ENCODE measurements at places on chromosomes 1 and 21.

- DNase-seq = no peak
Measured at GRCh38 chr1:207892764-207893163, 18.2 kb downstream of the CD34 start.

DNA sequence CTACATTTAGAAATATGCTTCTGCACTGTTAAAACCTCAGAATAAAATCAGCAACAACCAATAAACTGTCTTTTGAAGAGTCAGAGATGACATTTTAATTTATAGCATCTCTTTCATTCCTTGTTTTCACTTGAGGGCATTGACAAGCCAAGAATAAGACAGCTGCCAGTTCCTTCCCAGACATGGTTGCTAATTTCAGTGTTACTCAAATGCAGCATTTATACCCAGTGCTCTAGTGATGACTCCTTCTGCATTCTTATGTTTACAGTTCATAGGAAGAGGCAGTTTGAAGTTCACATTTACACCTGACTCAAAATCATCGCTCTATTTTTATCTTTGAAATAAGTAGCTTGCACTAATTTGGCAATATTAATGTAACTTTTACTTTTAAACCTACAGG, 44.9 kb downstream of the PLA2G4A start:
- no peak for DNase-seq

DNA sequence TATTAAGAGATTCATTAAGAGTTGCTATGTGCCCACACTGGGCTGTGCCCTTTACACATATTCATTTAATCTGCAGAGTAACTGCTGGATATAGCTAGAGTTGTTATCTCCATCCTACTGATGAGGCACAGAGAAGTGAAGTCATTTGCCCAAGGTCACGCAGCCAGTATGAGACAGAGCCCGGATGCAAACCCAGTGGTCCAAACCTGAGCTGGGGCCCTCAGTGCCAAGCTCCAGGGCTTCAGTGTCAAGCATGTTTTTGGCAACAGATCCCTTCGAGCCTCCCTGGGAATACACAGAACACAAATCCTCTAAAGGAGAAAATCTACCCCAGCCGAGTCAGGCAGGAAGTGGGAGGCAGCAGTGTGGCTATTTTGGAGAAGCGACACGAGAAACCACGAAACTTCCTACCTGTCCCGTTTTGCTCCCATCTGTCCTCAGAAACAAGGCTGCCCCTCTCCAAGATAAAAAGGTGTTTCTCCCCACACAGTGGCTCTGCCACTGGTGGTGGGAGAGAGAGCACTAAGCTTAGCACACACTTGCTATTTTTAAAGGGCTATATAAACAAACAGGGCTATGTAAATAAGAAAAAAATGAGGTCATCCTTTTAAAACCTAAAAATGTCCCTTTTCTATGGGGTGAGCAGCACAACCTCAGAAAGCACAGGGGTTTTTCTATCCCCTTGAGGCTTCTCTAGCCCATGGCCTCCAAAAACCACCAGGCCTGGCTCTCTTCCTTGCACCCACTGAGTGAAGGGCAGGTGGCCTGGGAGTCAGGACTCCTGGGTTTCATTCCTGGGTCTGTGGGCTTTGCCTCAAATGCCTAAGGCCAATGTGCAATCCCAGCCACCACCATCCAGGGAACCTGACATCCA, 138.6 kb upstream of the EDN2 start:
- no peak for DNase-seq

GRCh38 chr1:91833946-91834345, 52.0 kb downstream of the TGFBR3 start:
- DNase-seq = no peak

DNA sequence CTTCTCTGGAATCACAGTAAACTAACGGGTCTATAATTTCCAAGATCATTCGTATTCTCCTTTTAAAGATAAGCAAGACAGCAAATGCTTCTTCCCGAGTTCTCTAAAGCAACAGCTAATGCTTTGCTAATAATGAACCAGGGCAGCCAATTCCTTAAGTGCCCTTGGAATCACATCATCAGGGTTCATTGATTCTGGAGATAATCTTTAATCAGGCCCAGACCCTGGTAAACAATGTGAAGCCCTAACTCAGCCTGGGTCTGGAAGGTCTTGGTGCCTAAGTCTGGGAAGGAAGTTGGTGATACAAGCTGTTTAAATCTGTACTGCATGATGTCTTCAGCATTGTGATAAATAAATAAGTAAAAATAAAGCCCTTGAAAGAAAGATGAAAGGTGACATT, 18.4 kb downstream of the ERI3 start:
- DNase-seq = no peak

DNA sequence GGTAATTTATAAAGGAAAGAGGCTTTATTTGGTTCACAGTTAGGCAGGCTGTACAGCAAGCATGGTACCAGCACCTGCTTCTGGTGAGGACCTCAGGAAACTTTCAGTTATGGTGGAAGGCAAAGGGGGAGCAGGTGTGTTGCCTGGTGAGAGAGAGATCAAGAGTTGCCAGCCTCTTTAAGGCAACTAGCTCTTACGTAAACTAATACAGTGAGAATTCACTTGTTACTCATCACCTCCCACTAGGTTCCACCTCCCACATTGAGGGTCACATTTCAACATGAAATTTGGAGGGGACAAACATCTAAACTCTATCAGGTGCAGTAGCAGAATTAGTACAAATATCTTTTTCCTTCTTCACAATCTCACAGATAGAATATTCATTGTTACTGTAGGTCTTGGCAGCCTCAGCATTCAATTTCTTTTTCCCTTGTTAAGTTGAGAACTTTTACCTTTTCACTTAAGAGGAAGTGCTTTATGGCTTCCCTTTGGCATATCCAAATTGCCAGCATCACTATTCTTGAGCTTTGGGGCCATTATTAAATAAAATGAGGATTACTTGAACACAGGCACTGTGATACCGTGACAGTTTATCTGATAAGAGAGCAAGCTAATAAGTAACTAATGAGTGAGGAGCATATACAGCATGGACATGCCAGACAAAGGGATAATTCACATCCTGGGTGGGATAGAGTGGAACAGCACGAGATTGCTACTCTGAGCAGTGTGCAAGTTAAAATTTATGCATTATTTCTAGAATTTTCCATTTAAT, 48.4 kb downstream of the MAGI3 start:
- no peak for DNase-seq

GRCh38 chr1:43560286-43560685, 29.6 kb downstream of the PTPRF start:
- no peak for DNase-seq

GRCh38 chr1:41629141-41629540, 144.7 kb upstream of the EDN2 start:
- no peak for DNase-seq

GRCh38 chr1:21294266-21294989, 4.2 kb upstream of the ECE1 start:
- DNase-seq = peak; percentile 78

DNA sequence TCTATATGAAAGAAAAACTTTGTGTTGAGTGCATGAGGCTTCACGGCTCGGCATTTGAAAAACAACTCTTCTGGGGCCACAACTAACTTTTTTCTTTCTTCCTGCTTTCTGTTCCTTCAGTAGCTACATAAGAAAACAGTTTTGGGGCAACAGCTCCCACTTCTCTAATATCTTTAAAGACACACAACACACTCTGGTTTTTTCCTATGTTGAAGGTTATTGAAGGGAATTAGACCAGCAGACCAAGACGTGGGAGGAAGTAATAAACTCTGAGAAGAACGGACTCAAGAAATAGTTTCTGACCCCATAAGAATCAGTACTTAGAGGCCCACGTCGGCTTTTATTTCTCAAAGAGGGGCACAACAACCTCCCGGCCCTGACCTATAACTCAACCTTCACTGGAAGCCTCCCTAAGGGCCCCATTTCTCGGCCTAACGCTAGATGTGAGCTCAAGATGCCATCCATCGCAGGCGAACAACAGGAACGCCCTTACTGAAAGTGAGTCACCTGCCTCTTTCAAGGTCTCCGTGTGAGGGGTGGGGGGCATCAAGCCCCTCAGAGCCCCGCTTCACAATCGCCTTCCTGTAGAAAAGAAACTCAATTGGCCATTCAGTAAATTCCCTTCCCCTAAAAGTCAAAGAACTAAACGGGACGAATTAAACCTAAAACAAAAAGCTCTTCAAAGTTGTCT, 844 bp downstream of the ZMYM6 start:
- DNase-seq = peak; percentile 33

- no peak for DNase-seq
Measured at GRCh38 chr1:243432136-243432535, 176.3 kb downstream of the SDCCAG8 start.

- peak; percentile 23 for DNase-seq
Measured at GRCh38 chr1:200905411-200906052, 10.8 kb downstream of the INAVA start.

DNA sequence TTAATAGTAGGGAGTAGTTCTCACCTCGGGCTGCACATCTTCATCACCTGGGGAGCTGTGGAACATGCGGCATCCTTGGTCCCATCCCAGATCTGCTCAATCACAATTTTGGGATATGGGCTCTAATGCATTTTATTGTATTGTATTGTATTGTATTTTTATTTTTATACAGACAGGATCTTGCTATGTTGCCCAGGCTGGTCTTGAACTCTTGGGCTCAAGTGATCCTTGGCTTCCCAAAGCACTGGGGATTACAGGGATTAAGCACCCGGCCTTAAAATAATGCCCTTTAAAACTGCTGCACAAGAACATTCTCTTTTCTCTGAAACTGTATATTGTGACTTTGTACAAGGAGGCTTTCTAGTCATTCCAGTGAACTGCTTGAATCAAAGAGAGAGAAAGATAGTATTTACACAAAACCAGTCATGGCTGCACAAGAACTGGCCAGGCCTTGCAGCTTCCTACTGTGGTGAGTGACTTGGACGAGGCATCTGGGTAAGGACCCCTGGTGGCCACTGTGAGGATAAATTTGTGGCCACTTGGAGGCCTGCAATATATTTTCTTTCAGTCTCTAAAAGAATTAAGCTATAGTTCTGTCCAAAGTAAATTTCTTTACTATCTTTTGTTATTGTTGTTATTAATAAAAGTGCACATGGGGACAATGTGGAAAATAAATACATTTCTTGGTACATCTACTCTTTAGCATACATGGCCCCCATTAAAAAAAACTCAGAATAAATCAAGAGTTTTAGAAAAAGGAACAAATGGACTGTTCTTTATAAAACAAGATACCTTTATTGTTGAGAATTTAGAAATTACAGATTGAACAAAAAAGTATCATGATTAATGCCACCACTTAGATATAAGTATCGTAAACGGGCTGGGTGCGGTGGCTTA, 48.0 kb downstream of the TBCE start:
- DNase-seq = peak; percentile 49

GRCh38 chr21:34004974-34005373, 68.4 kb upstream of the MRPS6 start:
- no peak for DNase-seq

GRCh38 chr21:25934130-25934529, 199.4 kb downstream of the GABPA start:
- DNase-seq = no peak

- DNase-seq = no peak
Measured at GRCh38 chr21:44444286-44444931, 10.9 kb upstream of the LRRC3 start.

- DNase-seq = no peak
Measured at GRCh38 chr1:156136970-156137483, 16.4 kb upstream of the SEMA4A start.

GRCh38 chr1:91736715-91737615, 149.0 kb downstream of the TGFBR3 start:
- no peak for DNase-seq

- no peak for DNase-seq
Measured at GRCh38 chr21:27586986-27587385, 620.1 kb upstream of the ADAMTS5 start.

- DNase-seq = no peak
Measured at GRCh38 chr1:54070171-54070837, 16.9 kb downstream of the TCEANC2 start.

GRCh38 chr1:44523593-44524591, 118.8 kb downstream of the RNF220 start:
- no peak for DNase-seq

- no peak for DNase-seq
Measured at GRCh38 chr1:58325866-58326265, 220.7 kb downstream of the OMA1 start.

- no peak for DNase-seq
Measured at GRCh38 chr1:52356818-52357355, 9.1 kb downstream of the CC2D1B start.

- no peak for DNase-seq
Measured at GRCh38 chr1:86826856-86827255, 87.1 kb downstream of the SELENOF start.

DNA sequence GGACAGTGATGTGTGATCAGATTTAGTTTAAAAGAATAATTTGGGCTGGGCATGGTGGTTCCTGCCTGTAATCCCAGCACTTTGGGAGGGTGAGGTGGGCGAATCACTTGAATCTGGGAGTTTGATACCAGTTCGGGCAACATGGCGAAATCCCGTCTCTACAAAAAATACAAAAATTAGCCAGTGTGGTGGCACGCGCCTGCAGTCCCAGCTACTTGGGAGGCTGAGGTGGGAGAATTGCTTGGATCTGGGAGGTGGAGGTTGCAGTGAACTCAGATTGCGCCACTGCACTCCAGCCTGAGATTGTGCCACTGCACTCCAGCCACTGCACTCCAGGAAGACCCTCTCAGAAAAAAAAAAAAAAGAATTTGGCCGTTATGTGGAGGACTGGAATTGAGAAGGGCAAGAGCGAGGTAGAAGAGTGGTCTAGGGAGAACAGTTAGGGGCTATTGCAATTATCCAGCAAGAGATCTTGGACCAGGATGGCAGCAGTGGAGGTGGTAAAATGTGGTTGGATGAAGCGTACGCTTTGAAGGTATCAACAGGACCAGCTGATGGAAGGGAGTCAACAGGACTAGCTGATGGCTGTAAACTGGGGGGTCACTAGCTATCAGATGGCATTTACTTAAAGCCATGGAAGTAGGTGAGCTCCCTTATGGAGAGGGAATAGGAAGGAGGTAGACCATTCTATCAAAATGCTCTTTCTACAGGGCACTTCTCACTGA, 9.6 kb downstream of the BTBD19 start:
- DNase-seq = no peak

DNA sequence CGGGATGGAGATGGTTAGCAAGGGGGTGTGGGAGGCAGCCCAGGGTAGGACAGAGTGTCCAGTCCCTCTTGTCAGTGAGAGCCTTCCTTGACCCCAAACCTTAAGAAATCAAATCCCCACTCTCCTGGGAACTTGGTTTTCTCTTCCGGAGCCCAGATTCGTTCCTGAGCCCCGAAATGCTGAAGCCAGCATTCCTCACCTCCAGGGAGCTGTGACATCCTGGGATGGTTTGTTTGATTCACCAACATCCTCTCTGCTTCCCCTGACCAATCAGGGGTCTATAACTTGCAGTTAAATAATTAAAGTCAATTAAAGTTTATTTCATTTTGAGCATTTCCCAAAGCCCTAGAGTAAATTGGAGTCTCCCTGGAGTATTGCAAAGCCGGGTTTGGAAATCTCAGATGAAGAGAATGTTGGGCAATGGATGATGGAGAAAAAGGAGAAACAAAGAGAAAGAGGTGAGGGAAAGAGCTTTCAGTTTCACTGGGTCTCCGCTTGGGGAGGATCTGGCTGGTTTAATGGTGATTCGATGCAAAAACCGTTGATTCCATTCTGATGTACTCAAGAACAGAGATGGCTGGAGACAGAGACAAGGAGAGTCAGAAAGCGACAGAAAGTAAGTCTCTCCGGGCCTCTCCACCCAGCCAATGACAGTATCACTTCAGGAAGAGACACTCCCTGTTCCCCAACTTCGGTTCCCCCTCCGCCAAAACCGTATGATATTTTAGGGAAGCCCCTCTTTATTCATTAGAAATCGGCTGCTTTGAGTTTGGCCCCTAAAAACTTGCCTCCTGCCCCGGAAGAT, 12.8 kb upstream of the ALX3 start:
- no peak for DNase-seq

GRCh38 chr1:246281639-246282038, 225.4 kb downstream of the SMYD3 start:
- DNase-seq = no peak

- DNase-seq = no peak
Measured at GRCh38 chr1:186079084-186079684, 295.9 kb downstream of the TPR start.

All from activated T-cell treated with anti-CD3 and anti-CD28 coated beads, Interleukin-2, amount 50 U/mL, for 4 hours (primary cell).